ENCODE measurements at places on chromosomes 1 and 21.
A peak's percentile ranks its signal among the peaks of the same experiment; 100 is the strongest.

DNA sequence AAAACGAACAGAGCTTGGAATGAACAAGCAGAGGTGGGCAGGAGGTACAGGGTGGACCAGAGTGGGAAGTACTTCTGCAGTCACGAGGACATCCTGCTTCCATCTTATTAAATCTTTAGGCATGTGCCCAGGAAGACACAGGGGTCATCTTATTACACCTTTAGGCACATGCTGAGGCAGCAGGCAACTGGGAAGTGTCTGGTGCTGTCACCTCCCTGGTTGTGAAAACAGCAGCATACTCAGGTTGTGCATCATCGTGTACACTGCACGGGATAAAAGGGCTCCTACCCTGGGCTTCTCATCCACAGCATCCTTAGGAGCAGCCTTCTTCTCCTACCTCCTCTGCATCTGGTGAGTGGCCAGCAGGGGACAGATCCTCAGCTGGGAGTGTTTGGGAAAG is at the start of gene LCE3C:
LCE3C (plus strand) TSS at position 301 of the 400 bp plus-strand sequence. CDS start 498 bp downstream, outside the sequence.
- DNase-seq = no peak

DNA sequence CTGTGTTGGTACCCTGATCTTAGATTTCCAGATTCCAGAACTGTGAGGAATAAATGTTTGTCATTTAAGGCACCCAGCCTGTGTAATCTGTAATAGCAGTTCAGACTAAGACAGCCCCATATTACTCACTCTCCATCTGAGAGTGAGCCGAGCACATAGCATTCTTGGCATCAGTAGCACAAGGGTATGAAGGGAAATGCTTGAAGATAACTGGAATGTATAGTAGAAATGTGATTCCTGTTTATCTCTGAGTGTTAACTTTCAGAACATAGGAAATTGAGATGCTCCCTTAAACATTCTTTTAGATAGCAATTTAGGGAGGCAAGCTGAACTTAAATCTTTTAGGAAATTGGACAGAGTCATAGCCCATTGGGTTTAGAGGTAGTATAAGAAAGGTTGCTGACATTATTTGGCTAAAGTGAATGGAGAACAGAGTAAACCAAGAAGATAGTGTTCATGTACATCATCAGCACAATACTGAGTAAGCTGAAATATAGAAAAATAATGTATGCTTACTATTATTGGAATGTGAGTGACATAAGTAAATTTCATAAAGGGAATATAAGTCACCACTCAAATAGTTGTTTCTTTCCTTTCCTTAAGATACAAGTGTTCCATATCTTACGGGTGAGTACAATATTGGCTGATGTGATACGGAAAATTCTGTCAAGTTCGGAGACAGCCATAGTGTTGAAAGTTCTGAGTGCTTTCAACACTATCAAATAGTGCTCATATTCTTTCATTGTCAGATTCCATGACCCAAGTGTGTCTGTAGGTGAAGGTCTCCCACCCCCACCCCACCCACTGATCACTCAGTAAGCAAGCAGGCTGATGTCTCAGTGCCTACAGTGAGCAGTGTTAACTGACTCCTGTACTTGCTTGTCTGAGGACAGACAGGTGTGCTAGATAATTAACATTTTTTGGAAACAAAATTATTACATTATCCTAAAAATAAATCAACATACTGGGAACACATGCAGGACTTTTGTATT is 73.7 kb downstream of the LRRC8D start:
- DNase-seq = no peak

GRCh38 chr1:111952125-111952657 is 37.3 kb downstream of the KCND3 start:
- no peak for DNase-seq

- DNase-seq = no peak
Observed at GRCh38 chr1:235925016-235925415, 58.3 kb upstream of the LYST start.

GRCh38 chr1:195951313-195951712 is 656.9 kb downstream of the KCNT2 start:
- DNase-seq = no peak

- no peak for DNase-seq
Observed at GRCh38 chr1:20029178-20029912, 40.6 kb upstream of the PLA2G5 start.

DNA sequence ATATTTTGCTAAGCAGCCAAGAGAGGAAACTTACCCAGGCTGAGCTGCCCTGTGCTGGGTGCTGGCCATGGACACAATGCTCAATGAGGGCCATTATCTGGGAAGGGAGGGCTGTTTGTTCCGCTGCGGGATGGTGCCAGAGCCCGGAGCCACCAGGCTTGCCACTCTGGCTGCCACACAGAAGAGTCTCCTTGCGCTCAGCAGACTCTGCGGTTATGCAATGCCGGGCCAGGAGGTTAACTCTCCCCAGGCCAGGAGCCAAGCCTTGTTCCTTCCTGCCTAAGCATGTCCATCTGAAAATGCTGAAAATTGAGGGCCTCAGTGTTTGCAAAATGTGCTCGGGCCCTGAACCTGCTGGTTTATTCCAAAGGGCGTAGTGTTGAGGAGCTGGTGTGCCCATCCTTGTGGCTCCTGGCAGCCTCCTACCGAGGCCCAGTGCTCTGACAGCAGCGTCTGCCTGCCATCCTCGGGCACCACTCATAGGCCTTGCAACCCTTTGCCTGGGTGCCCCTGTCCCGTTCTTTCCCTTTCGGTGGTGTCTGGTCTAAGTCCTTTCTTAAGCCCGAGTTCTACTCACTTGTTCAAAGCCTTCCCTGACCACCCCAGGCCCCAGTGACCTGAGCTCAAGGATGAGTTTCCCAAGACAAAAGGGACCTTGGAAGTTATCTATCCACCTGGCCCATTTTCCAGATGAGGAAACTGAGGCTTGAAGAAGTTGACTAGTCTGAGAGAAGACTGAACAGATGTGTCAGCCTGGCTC is 133.8 kb upstream of the EDN2 start:
- peak; percentile 95 for DNase-seq

- DNase-seq = no peak
Observed at GRCh38 chr1:41343790-41344699, 17.2 kb upstream of the FOXO6 start.

DNA sequence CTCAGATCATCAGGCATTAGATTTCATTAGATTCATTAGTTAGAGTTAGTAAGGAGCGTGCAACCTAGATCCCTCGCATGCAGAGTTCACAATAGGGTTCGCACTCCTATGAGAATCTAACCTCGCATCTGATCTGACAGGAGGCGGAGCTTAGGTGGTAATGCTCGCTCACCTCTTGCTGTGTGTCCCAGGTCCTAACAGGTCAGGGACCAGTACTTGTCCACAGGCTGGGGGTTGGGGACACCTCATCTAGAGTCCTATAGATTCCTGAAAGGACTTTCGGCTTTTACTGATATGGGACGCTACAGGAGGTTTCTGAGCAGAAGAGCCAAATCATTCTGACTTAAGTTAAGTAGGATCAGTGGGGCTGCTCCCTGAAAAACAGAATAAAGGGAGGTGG is 91.4 kb downstream of the AKT3 start:
- no peak for DNase-seq

DNA sequence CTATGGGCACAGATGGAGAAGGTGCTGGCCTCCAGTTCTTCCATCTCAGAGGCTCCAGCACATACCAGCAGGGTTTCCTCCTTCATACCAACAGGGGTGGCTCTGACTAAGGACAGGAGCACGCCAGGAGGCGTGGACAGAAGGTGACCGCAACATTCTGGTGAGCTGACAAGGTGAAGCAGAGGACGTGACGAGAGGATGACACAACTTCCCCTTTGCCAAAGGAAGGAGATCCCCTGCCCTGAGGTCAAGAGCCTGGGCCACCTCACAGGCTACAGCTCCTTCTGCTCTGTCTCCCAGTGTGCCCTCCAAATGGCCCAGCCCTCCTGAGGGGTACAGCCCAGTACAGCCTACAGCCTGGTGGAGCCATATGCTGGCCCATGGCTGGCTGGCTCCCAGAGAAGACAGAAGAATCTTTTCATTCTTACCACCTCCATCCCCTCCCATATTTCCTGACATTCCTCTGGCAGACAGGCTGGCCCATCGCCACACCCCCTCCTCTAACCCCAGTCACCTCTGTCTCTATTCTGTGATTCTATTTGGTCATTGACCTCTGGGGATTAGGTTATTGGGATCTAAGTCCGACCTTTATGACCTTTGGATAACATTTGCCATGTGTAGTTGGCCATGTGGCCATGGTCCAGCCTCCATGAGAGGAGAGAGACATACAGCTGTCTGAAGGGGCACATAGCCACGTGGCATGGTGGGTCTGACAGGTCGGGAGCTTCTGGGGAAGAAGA is 5.1 kb upstream of the LAMB3 start:
- no peak for DNase-seq

GRCh38 chr1:156510709-156511108 is 10.1 kb upstream of the MEF2D start:
- peak; percentile 58 for DNase-seq

- peak; percentile 34 for DNase-seq
Observed at GRCh38 chr1:17527036-17527914, 12.2 kb upstream of the ARHGEF10L start.

DNA sequence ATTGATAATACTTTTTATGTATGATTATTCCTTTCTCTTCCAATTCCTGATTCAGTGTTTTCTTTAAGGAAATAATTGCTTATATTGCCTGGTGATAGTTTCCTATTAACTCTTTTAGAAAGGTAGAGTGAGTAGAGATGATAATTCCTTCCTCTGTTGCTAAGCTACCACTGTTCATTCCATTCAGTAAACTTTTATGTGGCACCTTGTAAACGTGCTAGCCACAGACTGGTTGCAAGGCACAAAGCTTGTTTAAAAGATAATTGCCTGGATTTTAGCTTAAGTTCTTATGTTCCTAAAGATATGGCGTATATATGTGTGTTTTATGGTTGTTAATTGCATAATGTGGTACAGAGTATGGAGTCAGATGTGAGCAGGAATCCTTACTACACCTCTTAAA is 3.2 kb downstream of the ZFYVE9 start:
- no peak for DNase-seq

GRCh38 chr1:160398823-160399222 is 1.5 kb upstream of the VANGL2 start:
- no peak for DNase-seq

- no peak for DNase-seq
Observed at GRCh38 chr1:174894117-174894762, 105.5 kb upstream of the CACYBP start.

DNA sequence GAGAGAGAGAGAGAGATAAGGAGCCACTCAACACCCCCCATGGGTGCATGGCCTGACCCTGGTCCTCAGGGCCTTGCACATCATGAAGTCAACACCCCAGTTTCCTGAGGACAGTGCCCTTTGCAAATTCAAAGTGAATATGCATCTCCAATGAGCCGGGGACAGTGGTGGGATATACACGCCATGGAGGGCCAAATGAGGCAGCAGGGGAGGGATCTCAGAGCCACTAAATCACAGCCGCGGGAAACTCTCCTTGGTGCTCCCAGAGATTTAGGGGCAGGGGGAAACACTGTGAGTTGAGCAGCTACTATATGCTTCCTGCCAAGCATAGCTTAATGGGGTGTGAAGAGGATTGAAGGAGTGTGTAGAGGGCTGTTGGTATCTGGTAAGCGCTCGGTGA is 35.5 kb downstream of the MATN1 start:
- DNase-seq = no peak

GRCh38 chr1:25793585-25794170 is 6.3 kb upstream of the SELENON start:
- no peak for DNase-seq

GRCh38 chr1:176172215-176172614 is 34.9 kb downstream of the COP1 start:
- no peak for DNase-seq

GRCh38 chr1:195591917-195592672 is 1016.1 kb downstream of the KCNT2 start:
- DNase-seq = no peak

GRCh38 chr1:48177257-48177656 is 45.3 kb upstream of the SLC5A9 start:
- no peak for DNase-seq

GRCh38 chr1:228478912-228479711 is 8.1 kb upstream of the RNF187 start:
- no peak for DNase-seq

DNA sequence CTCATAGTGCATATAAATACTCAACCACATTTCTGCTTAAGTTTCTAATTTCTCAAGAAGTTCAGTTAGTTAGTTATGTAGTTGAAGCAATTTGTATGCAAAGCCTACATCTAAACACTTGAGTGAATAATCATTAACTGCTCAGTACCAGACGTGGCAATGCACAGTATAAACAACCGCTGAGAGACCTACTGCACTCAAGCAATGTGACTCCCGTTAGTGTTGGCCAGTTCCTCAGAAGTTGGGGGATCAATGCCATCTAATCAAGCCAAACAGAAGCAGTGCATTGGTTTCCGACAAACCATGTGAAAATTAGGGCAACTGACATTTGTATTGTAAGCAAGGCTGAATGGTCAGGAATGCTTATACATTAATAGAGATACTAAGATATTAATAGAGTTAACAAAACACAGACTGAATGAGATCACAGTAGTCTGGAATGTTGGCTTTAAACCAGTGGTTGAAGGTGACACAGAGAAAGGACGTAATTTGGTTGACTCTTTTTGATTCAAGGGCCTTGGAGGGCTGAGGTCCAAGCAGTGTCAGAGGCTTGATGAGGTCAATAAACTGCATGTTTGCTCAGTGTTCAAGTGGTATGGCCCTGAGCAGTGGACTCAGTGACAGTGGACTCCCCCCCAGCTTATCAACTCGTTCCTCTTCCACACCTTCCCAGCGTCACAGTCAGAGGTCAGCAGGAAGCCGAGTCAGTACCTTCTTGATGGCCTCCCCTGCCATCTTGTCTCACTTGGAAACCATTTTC is 255.5 kb downstream of the CTH start:
- DNase-seq = no peak

DNA sequence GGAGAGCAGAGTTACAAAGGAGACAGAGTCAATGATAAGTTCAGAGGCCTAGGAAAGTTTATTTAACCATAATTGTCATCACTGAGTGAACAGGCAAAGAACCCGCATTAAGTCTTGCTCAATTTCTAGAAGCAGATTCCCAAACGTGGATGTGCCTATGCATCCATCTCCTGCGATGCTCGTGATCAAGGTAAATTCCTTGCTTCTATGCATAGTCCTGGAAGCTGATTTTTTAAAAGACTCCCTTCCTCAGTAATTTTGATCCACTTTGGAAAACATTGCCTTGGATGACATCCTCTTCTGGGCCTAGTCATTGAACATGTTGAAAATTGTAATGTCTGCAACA is 116.4 kb downstream of the TNFSF18 start:
- DNase-seq = no peak

- no peak for DNase-seq
Observed at GRCh38 chr1:65836686-65837085, 44.0 kb downstream of the PDE4B start.

GRCh38 chr1:70234733-70235132 is 13.6 kb downstream of the SRSF11 start:
- DNase-seq = no peak

GRCh38 chr1:203744075-203744972 is 20.7 kb upstream of the LAX1 start:
- DNase-seq = peak; percentile 55

DNA sequence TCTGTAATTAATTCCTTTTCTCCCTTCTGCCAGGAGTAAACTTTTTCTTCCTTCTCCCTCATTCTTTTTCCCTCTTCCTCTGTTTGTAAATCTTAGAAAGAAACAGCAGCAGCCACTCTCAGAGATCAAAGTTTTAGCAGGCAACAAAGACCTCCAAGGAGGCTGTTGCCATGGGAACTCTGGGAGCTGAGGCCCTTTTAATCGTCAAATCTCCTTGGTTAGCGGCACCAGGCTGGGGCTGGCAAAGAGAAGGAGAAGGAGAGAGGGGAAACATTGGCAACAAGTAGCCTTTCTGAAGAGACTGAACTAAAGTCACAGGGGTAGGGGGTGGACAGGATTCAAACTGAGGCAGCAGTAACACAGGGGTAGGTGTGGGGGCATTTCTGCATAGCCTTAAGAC is 25.2 kb downstream of the ILDR2 start:
- peak; percentile 34 for DNase-seq
